ENCODE measurements at places on chromosomes 16 and 17.

- no peak for DNase-seq
Observed at GRCh38 chr17:72913142-72913682, 179.3 kb downstream of the SLC39A11 start.

DNA sequence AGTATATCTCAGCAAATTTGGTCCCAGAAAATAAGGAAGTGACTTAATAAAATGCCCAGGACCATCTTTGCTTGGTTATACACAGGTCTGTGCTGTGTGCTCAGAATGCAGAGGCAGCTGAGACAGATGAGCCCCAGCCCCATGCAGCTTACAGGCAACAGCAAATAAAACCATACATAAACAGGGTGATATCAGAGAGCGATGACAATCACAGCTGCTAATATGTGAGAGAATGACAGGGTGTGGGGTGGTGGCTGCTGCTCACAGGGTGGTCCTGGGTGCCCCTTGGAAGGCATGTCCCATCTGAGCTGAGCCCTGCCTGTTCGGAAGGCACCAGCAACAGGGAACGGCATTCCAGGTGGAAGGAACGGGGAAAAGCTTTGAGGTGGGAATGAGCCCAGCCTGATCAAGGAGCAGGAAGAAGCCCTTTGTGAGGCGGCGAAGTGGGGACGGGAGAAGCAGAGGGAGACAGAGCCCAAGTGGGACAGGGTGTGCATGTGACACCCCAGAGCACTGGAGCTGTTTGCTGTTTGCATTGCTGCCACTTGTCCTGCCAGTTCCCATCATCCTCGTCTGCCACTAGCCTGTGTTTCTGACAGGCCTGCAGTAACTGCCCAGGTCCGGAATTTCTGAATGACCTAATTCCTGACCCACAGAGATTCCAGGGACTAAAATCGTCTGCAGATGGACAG lies 150.5 kb downstream of the KATNIP start:
- DNase-seq: no peak

GRCh38 chr17:78817123-78817522 lies 23.5 kb downstream of the USP36 start:
- DNase-seq: peak; percentile 48

DNA sequence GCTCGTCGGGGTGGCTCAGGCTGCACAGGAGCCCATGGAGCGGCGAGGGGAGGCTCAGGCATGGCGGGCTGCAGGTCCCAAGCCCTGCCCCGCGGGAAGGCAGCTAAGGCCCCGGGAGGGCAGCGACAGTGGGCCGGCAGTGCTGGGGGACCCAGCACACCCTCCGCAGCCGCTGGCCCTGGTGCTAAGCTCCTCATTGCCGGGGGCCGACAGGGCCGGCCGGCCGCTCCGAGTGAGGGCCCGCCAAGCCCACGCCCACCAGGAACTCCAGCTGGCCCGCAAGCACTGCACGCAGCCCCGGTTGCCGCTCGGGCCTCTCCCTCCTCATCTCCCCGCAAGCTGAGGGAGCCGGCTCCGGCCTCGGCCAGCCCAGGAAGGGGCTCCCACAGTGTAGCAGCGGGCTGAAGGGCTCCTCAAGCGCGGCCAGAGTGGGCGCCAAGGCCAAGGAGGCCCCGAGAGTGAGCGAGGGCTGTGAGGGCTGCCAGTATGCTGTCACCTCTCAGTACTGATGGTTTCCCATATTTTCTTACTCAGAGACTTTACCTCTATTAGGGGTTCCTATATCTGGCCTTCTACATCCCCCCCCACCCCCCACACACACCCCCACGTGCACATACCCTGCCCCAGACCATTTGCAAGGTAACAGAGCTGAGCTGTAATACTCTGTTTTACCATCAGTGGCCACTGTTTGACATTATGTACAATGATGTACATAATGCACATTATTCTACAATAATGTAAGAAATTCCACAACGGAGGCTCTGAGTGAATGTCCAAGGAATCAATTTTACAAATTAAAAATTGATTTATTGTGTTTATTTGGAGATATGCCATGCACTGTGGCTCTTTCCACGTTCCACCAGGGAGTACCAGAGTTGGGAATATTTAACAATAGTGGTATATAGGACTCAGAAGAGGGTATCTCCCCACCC lies 3.7 kb upstream of the VAT1L start:
- no peak for DNase-seq

- DNase-seq: no peak
Observed at GRCh38 chr16:64858076-64858475, 263.8 kb downstream of the CDH11 start.

DNA sequence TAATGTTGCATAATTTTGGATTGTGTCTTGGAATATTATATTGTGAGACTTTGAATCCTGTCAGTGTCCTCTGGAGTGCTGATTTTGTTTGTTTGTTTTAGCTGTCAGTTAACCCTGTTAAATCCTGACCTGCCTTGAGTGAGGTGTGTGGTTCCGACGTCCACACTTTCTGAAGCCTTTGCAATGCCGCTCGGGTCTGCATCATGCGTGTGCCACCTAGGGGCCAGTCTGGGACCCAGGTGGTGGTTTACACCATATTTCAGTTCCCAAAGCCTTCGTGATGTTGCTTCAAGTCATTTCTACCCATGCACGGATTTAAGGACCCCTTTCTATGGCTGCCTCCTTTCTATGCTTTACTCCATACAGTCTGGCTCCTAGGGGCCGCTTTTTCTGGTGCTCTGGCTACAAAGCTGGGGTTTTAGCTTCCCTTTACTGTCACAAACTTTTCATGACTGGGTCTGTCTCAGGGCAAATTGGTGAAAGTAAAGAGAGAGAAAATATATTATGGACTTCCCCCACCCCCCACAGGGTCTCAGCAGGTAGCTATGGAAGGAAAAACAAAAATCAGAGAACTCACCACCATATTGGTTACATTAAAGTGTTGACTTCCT lies 11.4 kb upstream of the OR4D1 start:
- no peak for DNase-seq

DNA sequence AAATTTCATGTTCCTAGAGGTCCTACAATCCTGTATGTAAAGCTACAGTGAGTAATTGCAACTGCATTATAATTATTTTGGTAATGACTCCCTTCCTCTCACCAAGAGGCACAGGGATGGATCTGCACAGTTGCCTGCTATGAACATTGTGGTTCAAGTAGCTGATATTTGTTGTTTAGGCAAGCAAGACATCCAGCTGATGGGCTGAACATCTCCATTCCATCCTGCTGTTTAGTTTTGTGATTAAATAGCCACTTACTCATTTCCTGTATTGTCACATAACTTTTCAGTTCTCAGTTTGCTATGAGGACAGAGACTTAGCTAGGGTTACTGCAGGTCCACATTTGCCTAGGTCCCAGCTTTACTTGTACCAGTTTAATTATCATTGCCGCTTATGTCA lies 181.2 kb upstream of the TBX2 start:
- DNase-seq: no peak

DNA sequence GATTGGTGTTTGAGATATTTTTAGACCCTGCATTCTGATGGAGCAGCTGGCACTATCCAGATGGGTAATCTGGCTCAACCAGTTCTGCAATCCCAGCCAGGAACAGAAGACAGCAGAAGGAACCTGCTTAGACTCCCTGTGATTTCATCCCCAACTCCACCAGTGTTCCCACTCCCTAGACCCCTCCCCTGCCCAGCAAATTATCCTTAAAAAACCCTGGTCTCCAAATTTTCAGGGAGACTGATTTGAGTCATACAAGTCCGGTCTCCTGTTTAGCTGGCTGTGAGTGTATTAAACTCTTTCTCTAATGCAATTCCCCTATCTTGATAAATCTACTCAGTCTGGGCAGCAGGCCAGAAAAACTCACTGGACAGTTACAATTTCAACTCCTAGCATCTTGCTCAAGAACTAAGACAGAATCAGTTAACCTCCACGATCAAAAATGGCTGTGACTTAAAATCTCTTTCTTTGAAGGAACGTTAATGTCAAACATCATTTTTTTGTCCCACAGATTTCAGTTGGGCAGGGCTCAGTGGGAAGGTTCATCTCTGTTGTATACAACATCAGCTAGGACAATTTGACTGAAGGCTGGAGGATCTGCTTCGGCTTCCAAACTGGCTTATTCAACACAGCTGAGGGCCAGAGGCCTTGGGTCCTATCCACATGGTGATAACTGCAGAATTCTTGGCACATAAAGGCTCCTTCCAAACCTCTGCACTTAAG lies 4.9 kb upstream of the RBL2 start:
- no peak for DNase-seq

DNA sequence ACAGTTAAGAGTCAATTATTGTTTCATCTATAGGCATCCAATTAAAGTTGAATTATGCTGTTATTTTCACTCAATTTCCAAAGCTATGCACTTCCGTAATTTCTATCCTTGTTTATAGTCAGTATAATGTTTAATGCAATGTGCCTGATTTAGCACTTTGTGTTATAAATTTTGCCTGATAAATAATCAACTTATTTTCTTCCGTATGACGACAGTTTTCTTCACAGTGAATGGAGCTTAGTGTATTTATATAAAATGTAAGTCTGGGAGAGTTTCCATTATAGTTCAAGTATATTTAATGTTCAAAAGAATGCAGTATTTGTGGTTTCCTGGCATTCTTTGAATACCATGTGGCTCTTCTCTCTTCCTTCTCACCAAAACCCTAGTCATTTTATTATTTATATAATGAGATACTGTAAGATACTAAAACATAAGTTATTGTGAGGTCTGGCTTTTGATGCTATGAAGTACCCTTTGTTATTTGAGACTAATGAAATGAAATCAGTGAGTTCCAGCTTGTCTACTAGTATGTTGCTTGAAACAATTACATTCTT lies 240.6 kb downstream of the PRKCA start:
- DNase-seq: no peak

GRCh38 chr17:38705803-38706504 lies 881 bp downstream of the MLLT6 start:
- DNase-seq: no peak

- no peak for DNase-seq
Observed at GRCh38 chr16:86897486-86897885, 319.1 kb downstream of the FOXL1 start.

DNA sequence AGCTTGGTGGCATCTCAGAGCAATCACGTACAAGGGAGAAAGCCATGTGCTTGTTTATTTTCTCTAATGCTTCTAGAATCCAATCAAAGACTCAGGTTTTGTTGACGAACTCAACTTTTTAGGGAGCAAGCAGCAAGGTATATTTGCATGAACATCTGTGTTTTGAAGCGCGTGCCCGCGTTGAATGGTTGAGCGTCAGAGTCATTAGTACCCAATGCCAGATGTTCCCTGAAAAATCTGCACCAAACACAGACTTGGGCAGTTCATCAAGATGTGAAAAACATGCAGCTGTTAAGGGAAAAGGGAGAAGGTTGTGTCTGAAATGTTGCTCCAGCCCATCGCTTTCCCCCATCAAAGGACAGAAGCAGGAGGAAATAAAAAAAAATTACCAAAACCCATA lies 170.4 kb downstream of the SNX29 start:
- no peak for DNase-seq

- no peak for DNase-seq
Observed at GRCh38 chr16:21628772-21629171, 23.6 kb downstream of the IGSF6 start.

GRCh38 chr16:85302848-85303353 lies 190.6 kb upstream of the CIBAR2 start:
- no peak for DNase-seq

DNA sequence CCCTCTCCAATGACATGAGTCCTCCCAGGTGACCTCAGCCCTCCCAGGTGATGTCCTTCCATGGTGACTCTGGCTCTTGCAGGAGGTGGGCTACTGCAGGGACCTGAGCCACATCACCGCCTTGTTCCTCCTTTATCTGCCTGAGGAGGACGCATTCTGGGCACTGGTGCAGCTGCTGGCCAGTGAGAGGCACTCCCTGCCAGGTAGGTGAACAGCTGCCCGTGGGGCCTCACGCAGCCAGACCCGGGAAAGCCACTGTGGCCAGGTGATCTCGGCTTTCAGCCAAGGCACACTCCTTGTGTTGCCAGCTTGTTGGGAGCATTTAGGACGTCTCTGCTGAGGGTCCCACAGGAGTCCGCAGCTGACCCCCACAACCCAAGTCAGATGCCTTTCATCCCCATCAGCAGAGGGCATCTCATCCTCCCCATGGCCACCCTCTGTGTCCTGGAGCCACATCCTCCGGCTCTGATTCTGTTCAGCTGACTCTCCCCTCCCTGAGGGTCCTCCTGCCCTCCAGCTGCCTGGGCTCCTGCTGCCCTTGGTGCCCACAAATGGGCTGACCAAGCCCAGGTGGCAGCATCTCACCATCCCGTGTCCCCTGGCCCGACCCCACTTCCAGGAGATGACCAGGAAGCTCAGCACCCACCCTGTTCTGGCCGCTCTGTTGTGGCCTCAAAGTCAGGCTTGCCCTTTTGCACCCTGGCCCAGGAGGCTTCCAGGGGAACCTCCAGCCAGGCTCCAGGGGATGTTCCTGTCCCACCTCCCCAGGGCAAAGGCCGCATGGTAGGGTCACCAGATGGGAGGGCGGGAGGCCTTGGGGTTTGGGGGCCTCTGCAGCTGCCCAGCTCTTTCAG lies 20.1 kb downstream of the USP6 start:
- DNase-seq: no peak

GRCh38 chr17:39963829-39964228 lies 1.0 kb downstream of the GSDMA start:
- DNase-seq: peak; percentile 23

- no peak for DNase-seq
Observed at GRCh38 chr17:14553847-14554246, 253.0 kb downstream of the HS3ST3B1 start.

- no peak for DNase-seq
Observed at GRCh38 chr17:58121925-58122324, 26.3 kb upstream of the OR4D1 start.

DNA sequence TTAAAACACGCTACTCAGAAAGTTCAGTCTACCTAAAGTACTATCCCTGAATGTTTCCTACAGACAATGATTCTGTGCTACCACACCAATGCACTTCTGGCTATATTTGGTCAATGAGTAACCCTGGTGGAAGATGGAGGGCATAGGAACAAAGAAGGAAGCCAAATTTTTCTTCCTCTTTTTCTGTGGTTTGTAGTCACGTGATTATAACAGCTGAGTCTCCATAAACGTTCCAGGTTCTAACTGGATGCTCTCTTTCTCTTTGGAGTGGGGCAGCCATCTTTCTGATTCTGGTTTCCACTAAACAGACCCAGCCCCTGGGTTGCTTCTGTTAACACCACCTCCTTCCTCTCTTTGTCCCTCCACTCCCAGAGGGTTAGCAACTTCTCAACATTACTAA lies 274.9 kb downstream of the CDH11 start:
- no peak for DNase-seq

GRCh38 chr17:32493976-32494513 lies 7.3 kb downstream of the CDK5R1 start:
- no peak for DNase-seq

- DNase-seq: no peak
Observed at GRCh38 chr16:6629110-6629509, 703.5 kb upstream of the RBFOX1 start.
